ENCODE measurements at places on chromosomes 5 and 9.

DNA sequence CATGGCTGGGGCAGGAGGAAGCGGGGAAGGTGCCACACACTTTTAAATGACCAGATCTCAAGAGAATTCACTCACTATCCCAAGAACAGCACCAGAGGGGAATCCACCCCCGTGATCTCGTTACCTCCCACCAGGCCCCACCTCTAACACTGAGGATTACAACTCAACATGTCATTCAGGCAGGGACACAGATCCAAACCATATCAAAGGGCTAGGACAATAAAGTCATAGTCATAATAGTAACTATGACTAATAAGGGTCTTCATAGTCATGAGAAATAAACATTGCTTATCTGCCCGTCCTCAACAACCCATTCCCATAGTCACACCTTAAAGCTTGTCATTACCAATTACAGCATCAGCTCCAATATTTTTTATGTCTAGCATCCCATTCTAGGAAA, 65.3 kb upstream of the SMC2 start:
- no peak for DNase-seq

DNA sequence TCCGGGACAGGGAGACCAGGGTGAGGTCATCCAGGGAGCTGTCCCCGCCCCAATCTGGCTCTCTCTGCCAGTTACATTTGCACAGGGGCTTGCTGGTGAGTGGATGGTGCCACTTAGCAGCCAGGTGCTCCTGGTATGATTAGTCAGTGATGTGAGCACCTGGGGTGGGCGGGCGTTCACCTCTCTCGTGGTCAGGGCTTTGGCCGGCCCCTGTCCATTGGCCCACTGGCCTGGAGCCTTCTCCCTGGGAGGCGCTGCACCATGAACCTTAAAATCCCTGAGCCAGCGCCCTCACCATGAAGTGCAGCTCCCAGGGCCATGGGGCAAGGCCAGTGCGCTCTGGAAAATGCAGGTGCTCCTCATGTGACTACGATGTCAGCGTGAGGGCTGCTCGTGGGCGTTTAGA, 2.0 kb downstream of the NKD2 start:
- DNase-seq = no peak

DNA sequence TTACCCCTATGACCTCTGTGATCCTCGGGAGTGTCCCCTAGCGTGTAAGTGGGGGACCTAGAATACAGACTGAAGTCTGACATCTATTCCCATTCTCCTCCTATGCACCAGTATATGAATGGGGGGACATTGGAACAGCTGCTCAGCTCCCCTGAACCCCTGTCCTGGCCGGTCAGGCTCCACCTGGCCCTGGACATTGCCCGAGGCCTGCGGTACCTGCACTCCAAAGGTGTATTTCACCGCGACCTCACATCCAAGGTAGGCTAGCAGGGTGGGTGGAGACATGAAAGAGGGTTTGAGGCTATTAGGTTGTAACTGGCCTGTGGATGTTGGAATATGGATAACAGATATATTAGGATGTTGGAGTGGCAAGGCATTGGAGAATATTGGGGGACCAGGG, 1.7 kb downstream of the TESK1 start:
- DNase-seq = no peak

GRCh38 chr5:98248949-98249348, 524.5 kb upstream of the RGMB start:
- DNase-seq = no peak

- no peak for DNase-seq
Measured at GRCh38 chr9:125948887-125949596, 201.9 kb downstream of the PBX3 start.

DNA sequence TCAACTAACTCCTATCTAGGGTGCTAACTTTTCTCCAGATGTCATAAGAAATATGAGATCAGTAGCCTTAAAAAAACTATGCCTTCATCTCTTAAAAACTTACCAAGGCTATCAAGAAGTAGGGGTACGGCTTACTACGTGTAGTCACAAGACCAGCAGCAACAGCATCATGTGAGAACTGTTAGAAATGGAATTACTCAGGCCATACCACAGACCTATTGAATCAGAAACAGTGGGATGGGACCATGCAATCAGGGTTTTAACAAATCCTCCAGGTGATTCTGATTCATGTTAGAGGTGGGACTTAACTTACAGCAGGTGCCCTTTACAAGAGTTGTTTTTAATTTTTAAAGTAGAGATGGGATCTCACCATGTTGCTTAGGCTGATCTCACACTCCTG, 4.6 kb downstream of the IFNE start:
- DNase-seq = no peak

- DNase-seq = no peak
Measured at GRCh38 chr5:91946870-91947269, 563.8 kb upstream of the ARRDC3 start.

DNA sequence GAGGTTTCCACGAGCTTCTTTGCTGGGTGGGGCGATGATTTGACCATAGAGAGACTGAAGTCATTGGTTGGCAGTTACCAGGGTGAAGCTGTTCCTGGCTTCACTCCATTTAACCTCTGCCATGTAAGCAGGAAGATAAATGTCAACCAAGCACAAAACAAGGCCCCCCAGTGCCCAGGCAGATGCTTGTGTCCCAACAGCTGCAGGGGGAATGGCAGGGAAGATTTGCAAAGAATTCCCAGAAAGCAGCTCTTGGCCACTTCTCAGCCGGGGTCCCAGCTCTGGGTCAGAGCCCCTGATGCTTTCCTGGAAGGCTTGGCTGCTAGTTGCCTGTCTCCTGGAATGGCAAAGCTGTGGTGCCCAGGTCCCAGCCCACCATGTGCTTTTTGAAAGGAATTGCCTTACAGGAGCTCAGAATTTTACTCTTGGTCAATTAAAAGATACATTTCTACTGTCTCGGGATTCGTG, 383.4 kb downstream of the ENC1 start:
- no peak for DNase-seq

- no peak for DNase-seq
Measured at GRCh38 chr9:33139421-33140228, 27.5 kb downstream of the B4GALT1 start.

DNA sequence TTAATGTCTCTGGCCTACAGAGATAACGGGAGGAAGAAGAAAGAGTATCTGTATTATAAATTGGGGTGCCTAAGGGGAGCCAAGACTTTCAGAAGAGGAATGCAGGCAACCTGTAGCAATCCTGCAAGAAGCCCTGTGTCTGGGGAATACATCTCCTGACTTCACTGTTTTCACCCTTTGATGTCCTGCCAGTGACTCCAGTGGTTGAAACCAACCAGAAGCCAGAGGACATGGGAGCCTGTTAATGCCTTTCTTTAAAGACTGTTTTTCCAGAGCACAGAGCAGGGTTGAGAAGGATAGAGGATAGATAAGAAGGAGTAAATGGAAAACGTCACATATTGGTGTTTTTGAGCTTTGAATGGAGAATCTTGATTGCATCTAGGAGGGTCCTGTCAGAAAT, 151.2 kb downstream of the HACD4 start:
- DNase-seq = no peak

- DNase-seq = no peak
Measured at GRCh38 chr5:72427488-72428437, 79.4 kb downstream of the ZNF366 start.

DNA sequence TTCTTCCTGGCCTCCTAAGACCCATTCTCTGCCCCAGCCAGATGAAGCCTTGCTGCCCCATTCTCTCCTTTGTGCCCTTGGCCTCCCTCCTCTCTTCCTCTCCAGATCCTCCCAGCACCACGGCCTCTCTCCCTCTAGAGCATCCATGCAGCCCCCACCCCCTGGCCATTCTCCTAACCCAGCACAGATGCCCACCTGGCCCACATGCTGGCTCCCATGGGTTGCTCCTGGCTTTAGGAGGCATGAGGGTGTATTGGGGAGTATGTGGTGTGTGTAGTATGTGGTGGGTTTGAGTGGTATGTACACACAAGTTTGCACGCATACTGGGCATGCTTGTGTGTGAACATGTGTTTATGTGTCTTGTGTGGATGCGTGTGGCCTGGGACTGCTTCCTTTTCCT, 47.1 kb downstream of the FOXI1 start:
- DNase-seq = no peak

DNA sequence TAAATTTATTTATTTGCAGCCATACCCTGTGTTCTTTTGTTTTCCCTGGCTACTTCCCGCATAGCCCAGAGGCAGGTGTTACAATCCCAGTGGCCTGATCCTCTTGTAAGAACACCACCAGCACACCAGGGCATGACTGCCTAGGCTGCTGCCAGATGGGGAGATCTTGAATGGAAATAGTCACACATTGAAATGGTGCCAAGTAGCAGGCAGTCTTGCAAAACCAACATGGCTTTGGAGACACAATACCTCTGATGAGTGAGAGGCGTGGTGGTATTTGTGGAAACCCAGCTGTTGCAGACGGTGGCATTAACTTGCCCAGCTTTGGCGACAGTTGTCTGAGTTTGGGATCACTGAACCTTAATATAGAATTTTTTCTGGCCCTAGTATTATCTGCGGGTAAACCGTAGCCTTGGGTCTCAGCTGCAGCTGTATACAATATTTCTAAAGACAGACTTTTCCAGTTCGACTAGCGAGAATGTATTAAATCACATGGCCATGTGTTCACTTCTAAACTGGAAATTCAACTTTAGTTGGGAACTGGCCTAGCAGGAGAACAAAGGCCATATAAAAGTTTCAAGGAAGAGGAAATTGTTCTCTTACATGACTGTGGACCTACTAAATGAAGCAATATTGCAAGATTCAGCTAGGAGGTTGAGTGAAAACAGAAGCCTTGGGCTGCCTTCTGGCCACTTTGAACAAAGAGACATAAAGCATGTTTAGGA, 277.0 kb downstream of the SMARCA2 start:
- no peak for DNase-seq

DNA sequence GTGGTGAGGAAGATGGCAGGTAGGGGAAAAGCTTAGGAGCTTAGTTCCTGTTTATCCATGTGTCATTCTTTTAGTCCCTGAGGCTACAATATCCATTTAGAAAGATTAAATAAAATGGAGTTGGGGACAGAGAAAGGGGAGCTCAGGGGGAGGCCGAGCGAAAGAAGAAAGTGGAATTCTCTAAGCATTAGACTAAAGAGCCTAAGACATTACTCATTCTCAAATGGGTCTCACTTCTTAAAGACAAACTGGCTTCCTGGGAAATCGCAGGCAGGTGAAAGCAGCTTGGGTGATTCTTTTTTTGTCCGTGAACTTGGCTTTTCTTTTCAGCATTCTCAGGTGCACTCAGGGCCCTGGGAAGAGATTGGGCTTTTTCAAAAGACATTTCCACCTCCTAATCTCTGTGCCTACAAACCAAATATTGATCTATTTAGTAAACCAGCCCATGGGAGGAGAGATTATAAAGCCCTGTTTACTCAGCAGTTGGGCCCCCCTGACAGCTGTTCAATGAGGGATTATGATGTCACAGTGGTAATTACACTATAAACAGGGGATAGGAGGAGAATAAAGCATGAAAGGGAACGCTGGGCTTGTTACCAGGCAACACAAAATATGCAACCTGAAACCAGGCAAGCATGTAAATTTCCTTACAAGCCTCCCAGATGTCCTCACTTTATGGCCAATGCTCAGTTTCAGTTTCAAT, 584.0 kb downstream of the ACTL7B start:
- peak; percentile 41 for DNase-seq
